Fibroblast of skin of right quadriceps (primary cell): ENCODE measurements at places on chromosomes 16 and 17.

DNA sequence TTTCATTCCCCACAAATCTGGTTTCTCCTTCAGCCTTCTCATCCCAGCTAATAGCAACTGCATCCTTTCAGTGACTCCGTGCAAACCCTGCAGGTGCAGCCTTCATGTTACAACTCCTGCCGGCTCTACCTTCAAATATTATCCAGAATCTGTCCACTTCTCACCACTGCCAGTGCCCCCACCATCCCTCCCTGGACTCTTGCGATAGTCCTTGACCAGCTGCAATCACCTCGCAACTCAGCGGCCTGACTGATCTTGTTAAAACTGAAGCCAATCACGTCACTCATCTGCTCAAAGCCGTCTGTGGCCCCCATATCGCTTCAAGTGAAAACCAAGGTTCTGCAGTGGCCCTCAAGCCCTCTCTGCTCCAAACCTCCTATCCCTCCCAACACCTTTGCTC is 42.8 kb upstream of the KIFC3 start:
- DNase-seq: no peak

- no peak for DNase-seq
Measured at GRCh38 chr17:40978575-40979151, 5.5 kb downstream of the KRT40 start.

- DNase-seq: no peak
Measured at GRCh38 chr16:7547736-7548135, 215.1 kb downstream of the RBFOX1 start.

GRCh38 chr16:366476-366875 is 3.9 kb downstream of the MRPL28 start:
- DNase-seq: no peak

DNA sequence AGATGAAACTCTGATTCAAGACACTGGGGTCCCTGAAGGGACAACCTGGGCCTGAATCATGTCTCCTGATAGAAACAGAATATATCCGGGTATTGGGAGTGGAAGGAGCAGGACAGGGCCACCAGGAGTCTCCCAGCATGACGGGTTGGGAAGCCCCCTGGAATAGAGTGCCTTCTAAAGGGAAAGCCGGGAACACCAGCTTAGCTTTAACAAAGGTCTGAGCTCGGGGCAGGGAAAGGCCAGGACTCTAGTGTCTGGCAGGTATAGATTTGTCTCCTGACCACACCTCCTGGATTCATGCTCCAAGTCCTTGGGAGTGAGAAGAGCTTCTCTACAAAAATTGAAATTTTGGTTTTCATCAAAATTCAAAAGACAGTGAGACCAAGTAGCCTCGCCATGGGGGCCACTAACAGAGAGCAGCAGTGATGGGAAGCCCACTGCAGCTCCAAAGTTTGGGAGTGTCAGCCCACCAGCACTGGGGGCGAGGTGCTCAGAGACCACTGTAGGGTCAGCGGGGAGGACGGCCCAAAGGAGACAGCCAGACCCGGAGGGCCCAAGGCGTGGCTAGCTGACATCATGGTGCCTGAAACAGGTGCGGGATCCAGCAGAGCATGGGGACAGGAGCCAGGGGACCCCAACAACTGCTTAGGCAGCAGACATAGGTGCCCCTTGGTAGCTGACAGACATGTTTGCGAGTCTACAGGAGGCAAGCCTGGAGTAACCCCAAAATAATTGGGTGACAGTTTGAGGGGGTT is 81.0 kb downstream of the C16orf78 start:
- no peak for DNase-seq

GRCh38 chr17:46991617-46992016 is 12.6 kb upstream of the RPRML start:
- DNase-seq: no peak

- DNase-seq: peak; percentile 93
Measured at GRCh38 chr17:16987830-16988601, 16.1 kb upstream of the TNFRSF13B start.

DNA sequence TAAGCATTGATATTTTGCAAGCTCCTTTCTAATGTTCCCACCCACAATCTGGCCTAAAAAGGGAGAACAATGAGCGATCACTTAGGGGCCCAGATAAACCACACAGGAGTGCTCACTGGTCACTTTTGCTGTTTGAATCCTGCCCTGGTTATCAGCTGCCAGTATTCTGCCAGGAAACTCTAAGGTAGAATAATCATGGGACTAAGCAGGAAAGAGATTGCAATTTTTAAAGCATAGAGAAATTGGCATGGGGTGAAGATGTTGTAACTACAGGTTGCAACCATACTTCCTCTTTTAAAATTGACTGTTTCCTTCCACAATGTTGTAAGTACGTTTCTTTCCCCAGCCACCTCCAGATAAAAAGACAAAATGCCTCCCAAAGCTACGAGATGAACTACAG is 251.2 kb upstream of the CDH11 start:
- DNase-seq: no peak

DNA sequence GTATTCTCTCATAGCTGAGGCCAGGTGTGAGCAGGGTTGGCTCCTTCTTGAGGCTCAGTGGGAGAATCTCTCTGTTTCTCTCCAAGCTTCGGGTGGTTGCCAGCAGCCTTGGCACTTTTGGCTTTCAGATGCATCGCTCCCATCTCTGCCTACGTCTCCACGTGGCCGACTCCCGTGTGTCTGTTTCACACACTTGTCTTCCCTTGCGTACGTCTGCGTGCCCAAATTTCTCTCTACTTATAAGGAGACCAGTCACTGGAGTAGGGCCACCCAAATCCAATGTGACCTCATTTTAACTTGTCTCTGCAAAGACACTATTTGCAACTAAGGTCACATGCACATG is 14.7 kb downstream of the OSBPL7 start:
- DNase-seq: no peak

GRCh38 chr17:73947966-73948355 is 255.5 kb upstream of the RPL38 start:
- DNase-seq: no peak

DNA sequence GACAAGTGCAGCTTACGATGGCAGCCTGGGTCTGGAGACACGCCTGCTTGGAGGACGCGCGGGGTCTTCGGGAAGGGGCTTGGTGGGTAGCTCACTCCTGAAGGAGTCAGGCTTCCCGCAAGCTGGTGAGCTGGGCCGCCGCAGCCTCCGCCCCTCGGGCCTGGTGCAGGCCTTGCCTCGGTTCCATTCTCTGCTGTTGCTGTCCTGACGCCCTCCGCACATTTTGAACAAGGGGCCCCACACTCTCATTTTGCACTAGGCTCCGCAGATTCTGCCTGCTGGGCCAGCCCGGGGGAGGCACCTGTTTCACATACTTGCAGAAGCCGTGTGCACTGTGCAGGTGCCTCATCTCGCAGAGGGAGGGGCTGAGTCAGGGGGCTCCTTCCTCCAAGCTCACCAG is 31.9 kb upstream of the CBX4 start:
- no peak for DNase-seq
